ENCODE measurements at places on chromosomes 11 and 22.

- DNase-seq = no peak
Observed at GRCh38 chr11:64067230-64067993, 31.7 kb downstream of the FLRT1 start.

DNA sequence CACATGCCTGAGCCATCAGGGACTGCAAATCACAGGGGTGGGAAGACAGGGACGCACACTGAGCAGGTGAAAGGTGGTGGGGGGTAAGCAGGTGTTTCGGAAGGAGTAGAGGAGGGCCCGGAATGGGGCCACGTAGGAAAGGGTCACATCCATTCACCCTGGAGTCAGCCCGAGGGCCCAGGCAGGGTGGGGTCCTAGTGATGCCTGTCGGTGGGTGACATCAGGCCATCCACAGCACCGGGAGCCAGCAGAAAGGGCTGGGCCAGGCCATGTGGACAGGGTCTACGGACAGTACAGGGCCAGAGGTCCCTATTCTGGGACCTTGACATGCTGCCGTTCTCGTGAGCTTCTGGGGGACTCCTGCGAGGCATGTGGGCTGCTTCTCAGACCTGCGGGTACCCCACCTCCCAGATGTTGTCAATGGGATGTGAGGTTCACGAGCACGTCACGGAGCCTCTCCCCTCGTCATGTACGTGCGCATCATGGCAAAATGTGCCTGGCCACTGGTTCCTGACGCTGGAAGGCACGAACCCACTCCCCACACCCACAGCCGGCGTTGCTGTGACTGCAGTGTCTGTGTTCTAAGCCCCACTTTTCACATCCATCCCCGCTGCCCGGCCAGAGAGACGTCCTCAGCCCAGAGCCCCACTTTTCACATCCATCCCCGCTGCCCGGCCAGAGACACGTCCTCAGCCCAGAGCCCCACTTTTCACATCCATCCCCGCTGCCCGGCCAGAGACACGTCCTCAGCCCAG is 84.1 kb downstream of the FBLN1 start:
- DNase-seq = no peak

DNA sequence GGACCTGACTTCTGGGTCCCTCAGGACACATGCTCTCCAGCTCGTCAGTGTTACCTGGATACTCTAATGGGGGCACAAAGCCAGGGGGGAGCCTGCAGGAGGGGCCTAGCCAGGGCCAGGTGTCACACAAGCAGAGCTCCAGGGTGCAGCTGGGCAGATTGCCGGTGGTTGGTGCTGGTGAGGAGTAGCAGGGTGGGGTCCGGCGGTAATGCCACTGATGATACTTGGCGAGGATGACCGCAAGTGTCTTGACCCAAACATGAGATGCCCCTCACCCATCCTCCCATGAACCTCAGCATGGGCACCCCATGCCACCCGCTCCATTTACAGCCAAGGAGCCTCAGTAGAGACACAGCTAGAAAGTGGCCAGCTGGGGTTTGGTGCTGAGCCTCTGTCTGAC is 15.1 kb upstream of the KCNQ1OT1 start:
- no peak for DNase-seq

GRCh38 chr11:91081440-91082043 is 858.7 kb upstream of the CHORDC1 start:
- no peak for DNase-seq

GRCh38 chr11:121636081-121636799 is 183.5 kb upstream of the SORL1-AS1 start:
- DNase-seq = no peak

- no peak for DNase-seq
Observed at GRCh38 chr11:116473790-116474346, 298.9 kb downstream of the BUD13 start.

DNA sequence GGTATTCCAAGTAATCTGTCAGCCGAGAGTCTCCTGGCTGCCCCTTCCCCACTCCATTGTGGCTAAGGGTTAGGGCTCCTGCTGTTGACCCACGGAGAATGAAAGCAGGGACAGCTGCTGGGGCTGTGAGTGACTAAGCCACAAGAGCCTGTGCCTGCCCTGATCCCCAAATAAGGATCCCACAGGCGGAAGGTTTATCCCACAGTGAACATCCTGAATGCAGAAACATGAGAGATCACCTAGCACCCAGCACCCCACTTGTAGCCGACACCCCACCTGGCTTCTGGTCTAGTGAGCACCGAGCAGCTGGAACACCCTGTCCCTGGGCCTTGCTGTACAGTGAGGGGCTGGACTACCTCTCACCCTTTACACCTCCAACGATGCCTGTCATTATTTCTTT is 117.7 kb upstream of the LMO1 start:
- DNase-seq = no peak

GRCh38 chr11:18171377-18172000 is 1.1 kb upstream of the MRGPRX4 start:
- DNase-seq = peak; percentile 50

DNA sequence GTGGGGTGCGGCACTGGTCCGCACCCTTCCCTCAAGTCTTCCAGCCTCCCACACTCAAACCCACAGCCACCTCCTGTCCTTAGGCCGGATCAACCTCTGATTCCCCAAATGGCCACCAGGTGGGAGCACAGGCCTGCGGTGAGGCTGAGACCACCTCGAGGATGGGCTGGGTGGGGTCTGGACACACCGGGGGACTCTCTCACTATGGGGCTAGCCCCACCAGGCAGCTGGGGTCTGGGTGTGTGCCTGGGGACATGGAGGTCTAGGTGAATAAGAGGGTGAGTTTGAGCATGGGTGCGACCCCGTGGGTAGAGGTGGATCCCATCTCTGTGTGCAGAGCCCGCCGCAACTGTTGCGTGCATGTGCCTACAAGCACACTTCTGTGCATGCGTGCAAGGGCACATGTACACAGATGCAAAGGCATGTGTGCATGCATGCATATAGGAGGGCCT is 32.6 kb downstream of the MYO18B start:
- peak; percentile 59 for DNase-seq

DNA sequence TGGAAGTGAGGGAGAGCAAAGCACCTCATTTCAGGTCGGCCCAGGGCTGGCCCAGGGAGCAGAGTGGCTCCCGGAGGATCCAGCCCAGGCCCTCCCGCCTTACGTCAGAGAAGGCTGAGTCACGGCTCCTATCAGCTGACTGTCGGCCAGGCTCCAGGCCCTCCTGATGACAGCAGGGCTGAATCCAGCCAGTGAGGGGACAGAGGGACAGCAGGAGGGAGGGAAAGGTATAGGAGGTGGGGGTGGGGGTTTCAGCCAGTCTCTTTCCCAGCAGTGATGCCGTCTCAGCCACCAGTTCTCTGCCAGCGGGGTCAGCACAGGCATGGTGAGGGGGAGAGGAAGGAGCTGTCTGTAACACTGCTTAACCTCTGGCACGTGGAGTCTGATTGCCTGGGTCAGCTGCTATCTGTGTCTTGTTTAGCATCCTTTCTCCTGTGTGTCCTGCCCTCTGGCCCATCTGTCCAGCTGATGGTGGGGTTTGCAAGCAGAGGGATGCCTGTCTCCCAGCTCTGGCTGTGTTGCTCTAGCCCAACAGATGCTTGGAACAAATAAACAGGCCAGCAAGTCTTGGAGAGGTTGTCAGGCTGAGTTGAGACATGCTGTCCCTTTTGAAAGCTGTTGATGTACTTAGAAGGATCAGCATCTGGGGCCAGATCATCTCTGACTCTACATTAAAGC is 74.0 kb downstream of the ADAMTS15 start:
- peak; percentile 25 for DNase-seq

GRCh38 chr11:61739966-61740365 is 12.5 kb upstream of the MYRF start:
- DNase-seq = no peak

DNA sequence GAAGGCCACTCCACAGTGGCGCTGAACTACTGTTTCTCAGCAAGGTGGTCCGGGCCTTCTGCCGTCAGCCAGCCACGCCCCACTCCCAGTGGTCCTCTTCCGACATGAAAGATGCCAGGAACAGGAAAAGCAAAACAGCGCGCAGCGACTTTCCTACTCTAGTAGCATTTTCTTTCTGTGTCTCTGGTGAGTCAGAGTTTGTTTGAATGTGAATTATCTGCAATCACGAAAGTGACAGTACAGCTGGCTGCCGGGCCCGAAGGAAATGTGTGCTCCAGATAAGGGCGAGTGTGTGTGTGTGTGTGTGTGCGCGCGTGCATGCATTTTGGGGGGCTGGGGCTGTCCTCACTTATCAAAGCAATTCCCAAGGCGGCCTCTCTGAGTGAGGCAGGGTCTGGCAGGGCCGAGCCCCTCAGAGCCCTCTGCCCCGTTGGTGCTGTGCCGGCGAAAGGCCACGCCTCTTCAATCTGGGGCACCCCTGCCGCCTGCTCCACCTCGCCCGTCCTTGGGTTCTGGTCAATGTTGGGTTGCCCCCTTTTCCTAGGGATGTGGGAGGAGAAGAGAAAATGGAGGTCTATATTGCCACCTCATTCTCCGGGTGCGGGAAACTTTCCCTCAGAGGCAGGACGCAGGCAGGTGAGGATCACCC is 288.5 kb downstream of the KIRREL3 start:
- DNase-seq = no peak

DNA sequence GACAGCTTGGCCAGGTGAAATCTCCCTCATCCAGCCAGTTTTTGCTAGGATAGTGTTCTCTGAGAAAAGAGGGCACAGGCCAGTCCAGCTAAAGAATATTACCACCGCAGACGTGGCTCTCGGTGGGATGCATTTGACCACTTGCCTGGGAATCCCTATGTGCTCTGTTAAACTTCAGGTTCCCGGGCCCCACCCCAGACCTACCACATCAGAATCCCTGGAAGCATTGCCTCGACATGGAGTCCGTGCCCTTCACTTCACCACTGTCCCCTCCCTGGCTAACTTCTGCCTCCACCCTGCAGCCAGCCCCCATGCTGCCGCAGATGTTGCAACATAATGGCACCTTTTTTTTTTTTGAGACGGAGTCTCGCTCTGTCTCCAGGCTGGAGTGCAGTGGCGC is 56.9 kb upstream of the EMID1 start:
- no peak for DNase-seq

DNA sequence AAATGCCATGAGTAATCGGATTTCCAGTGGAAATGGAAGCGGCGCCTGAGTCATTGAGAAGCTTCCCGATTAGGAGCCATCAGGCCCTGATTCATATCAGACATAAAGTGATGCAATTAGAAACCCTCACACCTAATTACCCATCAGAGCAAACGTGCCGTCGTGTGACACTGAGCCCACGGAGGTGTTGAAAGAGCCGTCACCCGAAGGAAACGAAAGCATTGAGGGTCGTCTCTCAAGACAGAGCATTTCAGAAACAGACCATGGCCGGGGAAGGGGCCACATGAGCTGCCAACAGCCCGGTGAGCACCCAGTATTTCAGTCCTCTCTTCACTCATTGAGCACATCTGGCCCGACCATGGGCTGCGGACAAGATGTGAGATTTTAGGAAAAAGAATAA is 829.3 kb downstream of the TBC1D22A start:
- DNase-seq = no peak

- DNase-seq = peak; percentile 78
Observed at GRCh38 chr11:59135648-59136461, 6.8 kb upstream of the FAM111A start.

- peak; percentile 70 for DNase-seq
Observed at GRCh38 chr22:46054091-46055073, 77.4 kb upstream of the WNT7B start.

DNA sequence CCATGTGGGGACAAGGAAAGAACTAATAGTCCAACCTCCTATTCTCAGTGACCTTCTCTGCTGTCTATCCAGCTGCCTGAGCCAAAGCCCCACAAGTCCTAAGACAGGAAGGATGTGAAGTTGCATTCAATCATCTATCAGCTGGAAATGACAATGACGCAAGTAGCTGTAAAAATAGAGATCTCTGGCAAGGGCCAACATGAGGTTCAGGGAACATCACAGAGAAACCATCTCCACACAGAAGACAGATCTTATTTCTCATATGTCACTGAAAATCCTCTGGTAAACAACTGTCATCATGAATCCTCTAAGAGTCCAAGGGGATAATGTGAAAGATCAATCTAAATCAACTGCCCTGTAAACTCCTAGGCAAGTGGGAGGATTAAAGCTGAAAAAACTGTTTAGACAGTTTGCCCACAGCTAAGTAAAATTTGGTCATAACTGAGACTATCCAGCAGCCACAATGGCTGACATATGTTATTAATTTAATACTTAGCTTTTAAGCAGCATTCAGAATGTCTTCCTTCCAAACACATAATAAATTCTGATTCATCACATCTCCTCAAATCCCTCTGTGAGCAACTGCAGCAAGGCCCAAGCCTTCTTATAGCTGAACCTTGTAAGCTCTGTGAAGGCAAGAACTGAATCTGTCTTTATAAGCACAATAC is 52.1 kb downstream of the ALG9 start:
- no peak for DNase-seq

GRCh38 chr11:422249-422656 is 7.5 kb upstream of the SIGIRR start:
- DNase-seq = no peak

All from HuH-7 (cell line).